Upper lobe of left lung (tissue), 6 donors: ENCODE measurements at places on chromosomes 5 and 9. TPM values are rescaled to one million over a fixed set of nuclear protein-coding genes. Genes with fewer than 3 reads are reported as not detected.

GRCh38 chr5:122030251-122030650 is 47.8 kb downstream of the LOX start:
- no peaks in the 10 kb centered on the region for H3K27me3 ChIP-seq
- H3K27ac ChIP-seq: no peak overlapping the region
- no peaks in the 10 kb centered on the region for H3K4me1 ChIP-seq

DNA sequence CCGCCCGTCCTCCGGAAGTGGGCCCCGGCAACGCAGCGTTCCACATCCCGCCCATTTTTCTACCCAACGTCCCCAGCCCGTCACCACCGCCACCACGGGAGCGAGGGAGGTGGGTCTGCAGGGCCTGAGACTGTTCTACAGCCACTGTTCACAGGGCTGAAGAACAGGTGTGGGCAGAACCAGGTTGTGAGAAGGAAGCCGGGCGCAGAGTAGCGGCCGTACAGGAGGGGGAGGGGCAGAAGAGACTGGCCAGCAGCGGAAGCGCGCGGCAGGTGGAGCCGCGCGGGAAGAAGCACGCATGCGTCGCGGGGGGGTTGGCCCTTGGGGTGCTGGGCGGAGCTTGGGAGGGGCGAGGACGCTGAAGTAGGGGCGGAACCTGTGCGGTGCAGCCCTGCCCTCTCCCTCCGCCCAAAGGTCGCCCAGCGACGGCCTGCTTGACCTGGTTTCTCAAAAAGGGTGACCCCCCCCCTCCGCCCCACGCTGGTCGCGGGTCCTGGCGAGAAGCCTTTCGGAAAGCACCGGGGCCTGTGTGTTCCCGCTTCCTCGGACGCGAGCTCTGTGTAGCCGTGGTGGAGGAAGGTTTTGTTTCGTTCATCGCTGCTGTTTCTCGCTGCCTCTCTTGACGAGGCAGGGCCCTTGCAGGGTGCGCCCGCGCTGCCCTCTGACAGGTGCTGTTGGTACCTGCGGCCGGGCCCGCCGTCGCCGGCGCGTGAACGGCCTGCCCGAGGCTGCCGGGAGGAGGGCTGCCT is 7.8 kb upstream of the MGAT1 start:
- H3K27ac ChIP-seq: peak overlapping the region; percentile 99
- H3K27me3 ChIP-seq: no peaks in the 10 kb centered on the region
- H3K4me3 ChIP-seq: peak overlapping the region; percentile 79
- H3K36me3 ChIP-seq: peaks cover 2% of the 10 kb centered on the region
- peaks cover 57% of the 10 kb centered on the region for H3K4me1 ChIP-seq

GRCh38 chr5:176796970-176797369 is 13.4 kb upstream of the UNC5A start:
- H3K4me3 ChIP-seq: no peak overlapping the region
- no peaks in the 10 kb centered on the region for H3K4me1 ChIP-seq
- no peak overlapping the region for H3K27ac ChIP-seq
- no peak for DNase-seq
- H3K27me3 ChIP-seq: no peaks in the 10 kb centered on the region

GPR151 gene
- not detected for total RNA-seq
